CMK (cell line): ENCODE measurements at places on chromosomes 1 and 21.
A peak's percentile ranks its signal among the peaks of the same experiment; 100 is the strongest.

DNA sequence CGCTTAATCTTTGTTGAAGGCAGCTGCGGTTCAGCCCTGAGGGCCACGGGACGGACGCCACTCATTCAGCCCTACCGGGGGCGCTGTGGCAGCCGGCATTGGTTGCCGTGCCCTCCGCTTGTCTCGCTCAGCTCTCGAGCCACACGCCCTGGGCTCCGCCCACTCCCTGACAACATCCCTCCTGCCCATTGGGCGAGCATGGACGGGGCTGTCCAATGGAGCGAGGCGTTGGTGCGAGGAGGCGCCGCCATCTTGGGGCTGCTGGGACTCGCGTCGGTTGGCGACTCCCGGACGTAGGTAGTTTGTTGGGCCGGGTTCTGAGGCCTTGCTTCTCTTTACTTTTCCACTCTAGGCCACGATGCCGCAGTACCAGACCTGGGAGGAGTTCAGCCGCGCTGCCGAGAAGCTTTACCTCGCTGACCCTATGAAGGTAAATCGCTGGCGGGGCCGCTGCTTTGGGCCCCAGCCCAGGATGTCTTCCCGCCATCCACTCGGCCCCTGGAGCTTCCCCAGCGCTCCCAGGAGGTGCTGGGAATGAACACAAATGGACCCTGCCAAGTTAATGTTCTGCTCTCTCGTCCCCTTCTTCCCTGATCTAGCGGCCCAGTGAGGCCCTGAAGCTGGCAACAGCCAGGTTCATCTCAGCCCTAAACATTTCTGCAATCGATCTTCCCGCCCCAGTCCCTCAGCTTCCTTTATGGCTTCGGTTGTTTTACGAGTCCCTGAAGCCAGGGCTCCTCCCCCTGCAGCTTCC, at the start of gene SRP9:
Gene SRP9, plus strand, starts transcription at position 244 of the 754 bp plus-strand sequence. Its CDS starts 115 bp downstream, at position 359.
- peak; percentile 98 for DNase-seq

DNA sequence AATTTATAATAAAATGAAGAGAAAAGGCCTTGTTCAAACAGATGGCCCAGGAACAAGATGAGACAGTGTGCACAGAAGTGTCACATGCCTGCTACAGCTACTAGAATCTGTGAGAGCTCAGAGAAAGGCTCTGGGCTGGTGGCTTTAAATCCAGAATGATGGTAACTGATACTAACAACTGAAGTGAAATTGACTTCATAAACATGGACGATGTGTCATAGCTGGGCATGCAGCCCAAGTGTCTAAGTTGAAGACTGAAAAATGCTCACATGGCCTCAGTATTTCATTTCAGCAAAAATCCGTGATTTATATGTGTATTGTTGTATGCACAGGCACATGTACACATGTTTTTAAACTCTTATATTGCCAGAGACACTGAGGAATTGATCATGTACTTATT, 208.3 kb upstream of the RUNX1 start:
- DNase-seq: no peak

GRCh38 chr1:234270093-234270492, 103.2 kb upstream of the COA6 start:
- DNase-seq: no peak

DNA sequence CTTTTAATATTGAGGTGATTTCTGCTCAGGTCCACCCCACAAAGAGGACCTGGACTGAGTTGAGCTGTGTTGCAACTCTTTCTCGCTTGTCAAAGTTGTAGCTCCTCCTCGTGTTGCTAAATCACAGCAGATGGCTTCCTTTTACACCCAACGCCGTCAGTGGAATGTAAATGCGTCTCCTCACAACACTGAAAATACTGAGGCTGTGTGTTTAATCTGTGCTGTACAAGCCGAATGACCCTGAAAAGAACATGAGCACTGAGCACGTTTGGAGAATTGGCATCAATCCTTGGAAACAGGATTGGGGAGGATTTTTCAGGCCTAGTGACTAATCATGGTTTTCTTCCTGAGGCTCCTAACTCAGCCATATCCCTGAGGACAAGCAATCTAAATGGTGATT, 196.0 kb downstream of the CRB1 start:
- DNase-seq: no peak

DNA sequence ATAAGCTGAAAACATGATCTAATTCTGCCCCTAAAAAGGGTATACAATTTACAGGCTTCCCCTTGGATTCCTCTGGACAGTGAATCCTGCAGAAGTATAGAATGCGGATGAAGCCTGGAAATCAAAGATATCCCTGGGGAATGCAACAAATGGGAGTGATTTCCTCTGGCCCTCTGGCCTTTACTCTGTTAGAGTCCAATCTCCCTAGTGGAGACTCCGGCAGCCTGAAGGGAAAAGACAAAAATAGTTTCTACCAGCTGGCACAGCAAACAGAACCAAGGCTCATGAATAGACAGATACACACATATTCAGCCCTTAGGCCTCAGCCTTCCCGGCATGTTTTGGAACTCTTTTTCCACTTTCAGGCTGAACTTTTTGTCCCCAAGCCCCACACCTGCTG, 3.9 kb upstream of the LRRC52 start:
- no peak for DNase-seq

DNA sequence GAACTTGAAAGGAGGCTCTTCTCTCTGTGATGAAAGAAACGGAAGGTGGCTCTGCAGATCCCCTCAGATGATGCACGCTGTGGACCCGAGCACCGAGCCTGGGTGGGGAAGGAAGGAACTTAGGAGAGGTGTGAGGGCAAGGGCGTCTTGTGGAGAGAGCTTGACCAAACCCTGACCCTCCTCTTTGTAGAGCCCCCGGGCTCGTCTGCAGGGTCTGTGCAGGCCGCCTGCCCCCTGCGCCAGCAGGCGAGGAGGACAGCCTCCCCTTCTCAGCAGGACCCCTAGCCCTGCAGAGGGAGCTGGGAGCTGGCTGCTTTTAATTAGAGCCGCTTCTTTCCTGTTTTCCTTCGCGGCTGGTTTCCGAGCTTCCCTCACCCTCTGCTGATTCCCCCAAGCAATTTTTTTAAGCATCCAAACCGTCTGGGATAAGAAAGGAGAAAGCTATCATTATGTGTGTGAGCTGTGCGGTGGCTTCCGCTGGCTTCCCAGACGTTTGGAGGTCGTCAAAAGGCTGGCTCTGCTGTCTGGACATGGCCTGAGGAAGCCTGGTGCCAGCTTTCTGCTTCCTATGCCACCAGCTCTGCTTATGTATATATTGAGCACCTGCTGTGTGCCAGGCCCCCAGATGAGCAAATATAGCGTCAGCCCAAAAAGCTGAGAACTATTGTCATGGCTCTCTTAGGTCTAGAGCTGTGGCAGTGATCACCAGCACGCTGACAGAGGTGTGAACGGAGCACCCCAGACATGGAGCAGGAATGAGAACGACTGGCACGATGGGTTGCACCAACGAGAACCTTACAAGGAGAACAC, 160.2 kb upstream of the IRF2BP2 start:
- DNase-seq: no peak

DNA sequence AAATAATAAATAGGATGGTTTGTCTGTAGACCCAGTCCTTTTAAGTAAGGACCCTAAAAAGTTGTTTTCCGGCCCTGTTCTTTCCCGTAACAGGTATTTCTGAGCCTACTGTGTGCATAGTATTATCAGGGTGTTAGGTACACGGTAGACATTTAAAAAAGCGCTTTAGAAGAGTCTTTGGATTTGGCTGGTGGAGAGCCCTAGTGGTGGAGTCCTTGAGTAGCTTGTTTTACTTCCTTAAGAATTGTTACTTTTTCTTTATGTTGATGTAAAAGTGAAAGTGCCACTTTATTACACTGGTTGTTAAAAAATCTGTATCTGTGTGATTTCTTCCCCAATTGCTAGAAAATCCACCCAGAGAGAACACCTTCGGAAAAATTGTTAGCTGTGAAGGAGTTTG, 36.8 kb downstream of the SMYD2 start:
- no peak for DNase-seq

- DNase-seq: no peak
These were observed 15.9 kb upstream of the CD58 start for GRCh38 chr1:116586741-116587143.

- DNase-seq: no peak
These were observed 13.8 kb downstream of the ENSA start for GRCh38 chr1:150615346-150616201.

DNA sequence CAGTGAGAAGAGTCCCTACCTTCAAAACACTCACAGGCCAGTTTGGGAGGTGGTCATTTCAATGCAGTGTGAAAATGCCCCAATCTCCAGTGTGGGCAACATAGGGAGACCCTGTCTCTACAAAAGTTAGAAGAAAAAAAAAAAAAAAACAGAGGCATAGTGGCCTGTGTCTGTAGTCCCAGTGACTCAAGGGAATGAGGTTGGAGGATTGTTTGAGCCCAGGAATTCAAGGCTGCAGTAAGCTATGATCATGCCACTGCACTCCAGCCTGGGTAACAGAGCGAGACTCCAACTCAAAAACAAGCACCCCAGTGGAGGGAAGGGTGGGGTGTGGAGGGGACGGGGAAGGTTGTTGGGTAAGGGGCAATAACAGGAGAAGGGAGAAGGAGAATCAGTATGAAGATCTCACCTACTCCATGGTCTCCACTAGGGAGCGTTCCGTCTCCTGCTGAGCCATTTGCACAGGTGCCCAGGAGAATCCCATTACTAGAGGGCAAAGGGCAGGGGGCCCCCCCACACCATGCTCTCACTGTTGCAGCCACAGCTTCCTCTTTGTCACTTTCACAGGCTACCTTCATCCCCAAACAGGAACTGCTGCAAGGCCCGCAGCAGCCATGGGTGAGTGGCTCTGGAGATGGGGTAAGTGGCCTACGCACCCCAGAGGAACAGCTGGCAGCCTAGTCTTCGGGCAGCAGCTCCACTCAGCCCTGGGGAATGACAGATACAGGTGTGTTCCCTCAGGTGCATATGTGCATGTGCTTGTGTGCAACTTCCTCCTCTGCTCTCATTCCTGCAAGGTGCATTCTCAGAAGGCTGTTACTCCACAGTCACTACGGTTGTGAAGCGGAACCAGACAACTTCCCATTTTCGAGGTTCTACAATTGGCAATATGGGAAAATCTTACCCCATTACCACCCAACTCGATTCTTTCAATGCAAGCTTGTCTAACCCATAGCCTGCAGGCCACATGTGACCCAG, 87.9 kb upstream of the LYST start:
- no peak for DNase-seq
